Uterus (tissue), 4 donors: ENCODE measurements at places on chromosomes 5 and 9. TPM values are rescaled to one million over a fixed set of nuclear protein-coding genes. Genes with fewer than 3 reads are reported as not detected.
A peak's percentile ranks its signal among the peaks of the same experiment; 100 is the strongest.

Gene F12
- total RNA-seq = 7.6 TPM

DNA sequence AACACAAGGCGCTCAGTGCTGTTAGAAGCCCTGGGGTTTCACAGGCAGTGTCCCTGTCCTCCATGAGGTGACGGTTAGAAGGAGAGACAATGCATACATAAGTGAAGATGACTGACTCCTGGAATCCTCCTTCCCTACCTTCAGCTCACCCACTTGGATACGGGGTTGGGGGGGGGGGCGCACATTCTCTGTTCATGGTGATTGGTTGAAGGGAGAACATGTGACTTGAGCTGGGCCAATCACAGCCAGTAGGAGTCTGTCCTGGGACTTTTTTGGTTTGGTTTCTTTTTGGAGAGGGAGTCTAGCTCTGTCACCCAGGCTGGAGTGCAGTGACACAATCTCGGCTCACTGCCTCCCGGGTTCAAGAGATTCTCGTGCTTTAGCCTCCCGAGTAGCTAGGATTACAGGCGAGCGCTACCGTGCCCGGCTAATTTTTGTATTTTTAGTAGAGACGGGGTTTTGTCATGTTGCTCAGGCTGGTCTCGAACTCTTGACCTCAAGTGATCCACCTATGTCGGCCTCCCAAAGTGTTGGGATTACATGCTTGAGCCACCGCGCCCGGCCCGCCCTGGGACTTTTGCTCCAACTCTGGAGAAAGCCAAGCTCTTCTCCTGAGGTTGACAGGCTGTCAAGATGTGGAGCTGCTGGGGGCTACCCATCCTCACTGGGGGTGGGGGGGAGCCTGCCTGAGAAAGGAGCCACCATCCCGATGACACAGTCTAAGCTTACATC lies 30.8 kb downstream of the SH3PXD2B start:
- no peak overlapping the region for H3K4me3 ChIP-seq
- H3K27me3 ChIP-seq = no peaks in the 10 kb centered on the region
- H3K36me3 ChIP-seq = no peaks in the 10 kb centered on the region
- peak overlapping the region; percentile 93 for H3K27ac ChIP-seq
- no peak for DNase-seq

Gene SNCB
- not detected for total RNA-seq

GRCh38 chr5:78993165-78993564 lies 8.1 kb upstream of the ARSB start:
- DNase-seq = no peak
- H3K36me3 ChIP-seq = no peaks in the 10 kb centered on the region
- no peaks in the 10 kb centered on the region for H3K27me3 ChIP-seq

Gene PAEP
- total RNA-seq = not detected

Gene ANKRD31
- total RNA-seq = not detected

DNA sequence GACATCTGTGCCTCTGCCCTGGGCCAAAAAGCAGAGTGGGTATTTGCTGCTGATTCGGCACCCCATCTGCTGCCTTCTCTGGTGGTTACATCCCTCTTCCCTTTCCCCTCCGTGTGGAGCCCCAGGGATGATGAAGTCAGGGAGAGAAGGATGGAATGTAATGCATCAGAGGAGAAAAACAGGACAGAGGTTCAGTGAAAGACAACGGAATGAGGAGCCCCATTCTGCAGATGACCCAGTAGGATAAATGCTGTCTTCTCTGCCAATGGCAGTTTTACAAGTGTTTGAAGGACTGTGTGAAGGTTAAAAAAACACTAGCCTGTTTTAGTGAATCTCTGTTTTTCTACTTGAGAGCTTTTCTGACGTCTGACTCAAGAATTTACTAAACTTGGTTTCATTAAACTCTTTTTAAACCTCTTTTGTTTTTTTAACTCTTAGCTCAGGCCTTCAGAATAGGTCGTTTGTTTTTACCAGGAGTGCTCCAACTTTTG lies 86.3 kb downstream of the NLN start:
- H3K4me3 ChIP-seq = no peak overlapping the region
- H3K4me1 ChIP-seq = no peaks in the 10 kb centered on the region
- no peaks in the 10 kb centered on the region for H3K27me3 ChIP-seq
- H3K36me3 ChIP-seq = no peaks in the 10 kb centered on the region

DNA sequence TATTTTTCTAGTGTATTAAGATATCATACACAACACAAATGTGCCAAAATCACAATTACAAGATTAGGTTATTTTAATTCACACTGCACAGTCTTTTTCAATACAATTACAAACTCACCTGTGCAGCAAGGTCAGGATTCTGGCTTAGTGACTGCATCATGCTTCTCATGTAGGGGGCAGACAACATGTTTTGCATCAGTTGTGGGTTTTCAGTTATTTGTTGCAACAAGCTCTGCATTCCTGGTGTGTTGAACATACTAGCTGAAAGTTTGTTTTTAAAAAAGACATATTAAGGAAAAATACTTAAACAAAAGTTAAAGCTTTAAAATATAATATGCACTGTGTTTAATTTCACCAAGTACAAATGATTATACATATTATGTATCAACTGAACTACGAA lies 38.7 kb downstream of the UBQLN1 start:
- DNase-seq = no peak
- H3K4me3 ChIP-seq = no peak overlapping the region
- H3K27ac ChIP-seq = no peak overlapping the region
- H3K4me1 ChIP-seq = no peaks in the 10 kb centered on the region

Gene SLCO4C1
- not detected for total RNA-seq

GRCh38 chr5:35319333-35320002 lies 89.2 kb upstream of the PRLR start:
- no peaks in the 10 kb centered on the region for H3K4me1 ChIP-seq
- DNase-seq = peak; percentile 41
- H3K27ac ChIP-seq = no peak overlapping the region
- no peaks in the 10 kb centered on the region for H3K27me3 ChIP-seq
- H3K36me3 ChIP-seq = no peaks in the 10 kb centered on the region
- H3K4me3 ChIP-seq = no peak overlapping the region

GRCh38 chr5:93096561-93096960 lies 484.5 kb downstream of the NR2F1-AS1 start:
- no peak overlapping the region for H3K27ac ChIP-seq
- no peaks in the 10 kb centered on the region for H3K4me1 ChIP-seq
- no peak overlapping the region for H3K4me3 ChIP-seq
- no peaks in the 10 kb centered on the region for H3K27me3 ChIP-seq
- no peak for DNase-seq

Gene PRR7
- not detected for total RNA-seq

DNA sequence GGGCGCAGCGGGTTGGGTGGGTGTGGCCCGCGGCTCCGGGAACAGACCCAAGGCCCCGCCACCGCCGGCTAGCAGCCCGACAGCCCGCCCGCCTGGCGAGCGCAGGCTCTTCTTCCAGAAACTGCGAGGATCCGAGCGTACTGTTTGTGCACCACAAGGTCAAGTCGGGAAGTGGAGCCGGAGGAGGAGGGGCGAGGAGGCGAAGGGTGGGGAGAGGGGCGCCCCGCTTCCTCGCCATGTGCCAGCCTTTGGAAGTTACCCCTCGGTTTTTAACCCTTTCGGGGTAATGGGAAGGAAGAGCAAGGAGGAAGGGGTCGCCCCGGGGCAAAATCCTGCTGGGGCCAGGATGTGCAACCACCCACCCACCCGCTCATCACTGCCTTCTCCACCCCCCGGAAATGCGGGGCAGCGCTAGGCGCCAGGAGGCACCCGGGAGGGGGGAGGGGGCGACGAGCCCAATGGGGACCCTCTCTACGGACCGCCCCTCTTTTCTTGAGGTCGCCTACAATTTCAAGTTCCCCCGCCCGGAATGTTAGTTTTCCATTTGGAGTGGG lies 1.1 kb upstream of the JADE2 start:
- peak; percentile 85 for DNase-seq
- no peaks in the 10 kb centered on the region for H3K4me1 ChIP-seq
- peak overlapping the region; percentile 62 for H3K4me3 ChIP-seq

Gene CNTLN
- 12.6 TPM for total RNA-seq

- H3K4me3 ChIP-seq = no peak overlapping the region
- DNase-seq = no peak
- no peaks in the 10 kb centered on the region for H3K4me1 ChIP-seq
- H3K36me3 ChIP-seq = no peaks in the 10 kb centered on the region
- no peaks in the 10 kb centered on the region for H3K27me3 ChIP-seq
These were observed 152.0 kb downstream of the DOCK8 start for GRCh38 chr9:366620-367019.

DNA sequence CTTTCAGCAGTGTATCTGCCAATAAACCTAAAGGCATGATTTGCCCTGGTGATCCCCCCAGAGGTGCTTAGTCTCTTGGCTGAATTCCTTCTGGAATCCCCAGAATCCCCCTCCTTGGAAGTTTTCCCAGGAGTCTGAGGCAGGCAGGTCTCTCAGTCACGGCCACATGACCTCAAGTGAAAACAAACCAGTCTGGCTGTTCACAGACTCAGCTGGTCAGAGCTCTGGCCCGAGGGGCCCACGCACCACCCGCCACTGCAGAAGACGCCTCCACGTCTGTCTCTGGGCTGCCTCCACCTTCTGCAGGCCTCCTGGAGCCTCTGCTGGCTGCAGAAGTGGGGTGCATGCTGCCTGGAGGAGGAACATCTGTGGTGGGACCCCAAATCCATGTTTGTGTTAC lies 52.5 kb downstream of the HRH2 start:
- H3K4me1 ChIP-seq = no peaks in the 10 kb centered on the region
- no peaks in the 10 kb centered on the region for H3K27me3 ChIP-seq
- H3K36me3 ChIP-seq = no peaks in the 10 kb centered on the region
- no peak overlapping the region for H3K4me3 ChIP-seq
- no peak overlapping the region for H3K27ac ChIP-seq
- DNase-seq = no peak

DNA sequence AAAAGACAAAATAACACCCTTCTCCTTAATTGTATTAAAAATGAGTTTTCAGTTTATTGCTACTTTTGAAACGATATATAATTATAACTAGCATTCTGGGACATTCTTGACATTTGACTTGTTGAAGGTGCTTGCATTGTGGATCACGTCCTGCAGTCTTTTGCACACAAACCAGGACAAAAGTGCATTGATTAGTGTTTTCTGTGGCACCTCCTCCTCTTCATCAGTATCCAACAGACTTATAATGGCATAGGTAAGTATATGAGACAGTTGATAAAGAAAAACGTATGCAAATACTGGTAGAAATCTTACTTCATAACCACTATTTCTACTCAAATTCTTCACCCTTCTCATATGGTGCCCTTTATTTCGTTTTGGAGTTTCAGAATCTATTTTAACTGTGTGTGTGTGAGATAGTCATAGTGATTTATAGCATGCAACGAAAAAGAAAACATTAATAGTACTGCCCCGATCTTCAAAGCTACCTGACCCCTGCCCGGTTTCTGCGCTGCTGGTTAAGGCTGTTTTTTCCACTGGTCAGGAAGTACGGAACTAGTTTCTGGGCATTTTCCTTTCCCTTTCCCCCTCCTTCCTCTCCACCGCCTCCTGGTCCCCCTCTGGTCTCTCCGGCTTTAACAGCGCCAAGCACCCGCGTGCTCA lies 639 bp upstream of the RASA1 start:
- no peaks in the 10 kb centered on the region for H3K4me1 ChIP-seq
- peak overlapping the region; percentile 87 for H3K27ac ChIP-seq
- no peak for DNase-seq
- H3K4me3 ChIP-seq = peak overlapping the region; percentile 96
- no peaks in the 10 kb centered on the region for H3K36me3 ChIP-seq

Gene TLE1
- total RNA-seq = 79.5 TPM

Gene SLC45A2
- not detected for total RNA-seq

DNA sequence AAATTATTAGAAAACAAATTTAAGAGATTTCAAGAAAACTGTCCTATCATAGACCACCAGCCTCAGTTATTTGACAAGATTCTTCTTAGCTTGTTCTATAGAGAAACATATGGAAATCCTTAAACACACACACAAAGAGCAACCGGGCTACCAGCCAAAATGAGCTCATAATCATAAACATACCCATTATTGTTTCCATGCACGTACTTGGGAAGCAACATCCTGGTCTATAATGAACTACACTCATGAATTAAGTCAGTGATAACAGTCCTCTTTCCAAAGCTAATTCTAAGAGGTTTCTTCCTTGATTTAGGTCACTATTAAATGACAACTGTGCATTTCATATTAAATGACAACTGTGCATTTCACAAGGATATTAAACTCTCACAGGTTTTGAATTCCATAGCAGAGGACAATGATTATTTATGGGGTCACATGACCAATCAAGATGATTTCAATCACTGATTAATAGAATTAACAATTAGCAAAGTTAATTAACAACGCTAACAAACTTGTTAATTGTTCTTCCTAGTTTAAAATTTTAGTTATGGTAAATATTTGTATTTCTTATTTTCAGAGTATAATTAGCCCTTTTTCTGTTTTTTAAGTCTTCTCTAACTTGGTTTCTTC lies 77.0 kb downstream of the OXCT1 start:
- no peak overlapping the region for H3K4me3 ChIP-seq
- H3K4me1 ChIP-seq = no peaks in the 10 kb centered on the region
- DNase-seq = no peak
- H3K27ac ChIP-seq = no peak overlapping the region
- no peaks in the 10 kb centered on the region for H3K36me3 ChIP-seq

Gene CEL
- total RNA-seq = 1.4 TPM

- no peak overlapping the region for H3K4me3 ChIP-seq
- no peak for DNase-seq
- H3K4me1 ChIP-seq = no peaks in the 10 kb centered on the region
These were observed 6.7 kb downstream of the NCBP1 start for GRCh38 chr9:97640325-97640724.

Gene ZNF367
- 0.26 TPM for total RNA-seq

Gene ZNF879
- total RNA-seq = 11.8 TPM

GRCh38 chr5:138282920-138283742 lies 8.7 kb upstream of the GFRA3 start:
- H3K4me3 ChIP-seq = no peak overlapping the region
- H3K27me3 ChIP-seq = no peaks in the 10 kb centered on the region
- H3K36me3 ChIP-seq = no peaks in the 10 kb centered on the region
- peak; percentile 13 for DNase-seq
- no peak overlapping the region for H3K27ac ChIP-seq

GRCh38 chr9:86828631-86829030 lies 118.7 kb downstream of the GAS1 start:
- DNase-seq = no peak
- H3K4me3 ChIP-seq = no peak overlapping the region
- H3K27ac ChIP-seq = no peak overlapping the region
- H3K27me3 ChIP-seq = no peaks in the 10 kb centered on the region
- no peaks in the 10 kb centered on the region for H3K4me1 ChIP-seq

GRCh38 chr5:115179030-115179393 lies 9.3 kb upstream of the TRIM36 start:
- no peak overlapping the region for H3K27ac ChIP-seq
- no peak overlapping the region for H3K4me3 ChIP-seq
- H3K36me3 ChIP-seq = no peaks in the 10 kb centered on the region
- H3K4me1 ChIP-seq = no peaks in the 10 kb centered on the region

GRCh38 chr9:6959270-6960000 lies 201.7 kb downstream of the KDM4C start:
- no peak overlapping the region for H3K27ac ChIP-seq
- DNase-seq = no peak
- H3K27me3 ChIP-seq = no peaks in the 10 kb centered on the region

Gene WDR31
- 0.29 TPM for total RNA-seq

- no peaks in the 10 kb centered on the region for H3K4me1 ChIP-seq
- H3K36me3 ChIP-seq = no peaks in the 10 kb centered on the region
- H3K27me3 ChIP-seq = no peaks in the 10 kb centered on the region
- DNase-seq = no peak
These were observed 123.0 kb downstream of the COL23A1 start for GRCh38 chr5:178467205-178467567.
